ENCODE measurements at places on chromosomes 2 and 18. TPM values are rescaled to one million over a fixed set of nuclear protein-coding genes. Genes with fewer than 3 reads are reported as not detected.

Gene SF3B6
- total RNA-seq, result 71.2 TPM

Gene CENPA
- 34.4 TPM for total RNA-seq

Gene UGT1A3
- total RNA-seq, result not detected

Gene AQP12A
- total RNA-seq, result not detected
